ENCODE measurements at places on chromosomes 4 and X.

- no peak for DNase-seq
Measured at GRCh38 chr4:121740796-121741409, 24.1 kb downstream of the SMIM43 start.

DNA sequence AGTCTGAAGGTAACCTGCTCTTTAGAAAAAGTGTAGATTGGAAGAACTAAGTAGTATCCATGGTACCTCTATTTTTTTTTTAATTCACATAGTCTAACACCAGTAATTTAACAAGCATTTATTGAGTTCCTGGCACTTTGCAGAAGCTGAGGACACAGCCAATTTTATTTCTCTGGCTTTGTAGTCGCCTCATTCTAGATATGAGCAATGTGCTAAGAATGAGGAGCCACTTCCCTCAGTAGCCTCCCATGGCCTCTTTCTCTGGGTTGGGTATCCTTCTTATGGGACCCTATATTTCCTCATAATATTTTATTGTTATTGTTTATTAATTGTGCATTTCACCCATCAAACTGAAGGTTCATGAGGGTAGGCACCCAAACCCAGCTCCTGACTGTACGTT lies 67.6 kb downstream of the ENPEP start:
- no peak for DNase-seq

GRCh38 chr4:1340861-1341260 lies 6.1 kb upstream of the UVSSA start:
- DNase-seq = no peak

DNA sequence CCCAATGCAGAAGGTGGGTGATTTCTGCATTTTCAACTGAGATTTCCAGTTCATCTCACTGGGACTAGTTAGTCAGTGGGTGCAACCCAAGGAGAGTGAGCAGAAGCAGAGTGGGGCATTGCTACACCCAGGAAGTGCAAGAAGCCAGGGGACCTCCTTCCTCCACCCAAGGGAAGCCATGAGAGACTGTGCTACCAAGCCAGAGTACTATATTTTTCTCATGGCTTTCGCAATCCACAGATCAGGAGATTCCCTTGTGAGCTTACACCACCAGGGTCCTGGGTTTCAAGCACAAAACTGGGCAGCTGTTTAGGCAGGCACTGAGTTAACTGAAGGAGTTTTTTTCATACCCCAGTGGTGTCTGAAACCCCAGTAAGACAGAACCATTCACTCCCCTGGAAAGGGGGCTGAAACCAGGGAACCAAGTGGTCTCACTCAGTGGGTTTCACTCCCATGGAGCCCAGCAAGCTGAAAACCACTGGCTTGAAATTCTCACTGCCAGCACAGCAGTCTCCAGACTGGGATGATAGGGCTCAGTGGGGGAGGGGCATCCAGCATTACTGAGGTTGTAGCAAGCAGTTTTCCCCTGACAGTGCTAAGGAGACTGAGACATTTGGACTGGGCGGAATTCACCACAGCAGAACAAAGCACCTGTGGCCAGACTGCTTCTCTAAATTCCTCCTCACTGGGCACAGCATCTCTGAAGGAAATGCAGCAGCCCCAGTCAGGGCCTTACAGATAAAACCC lies 903.4 kb downstream of the TECRL start:
- no peak for DNase-seq

- peak; percentile 46 for DNase-seq
Measured at GRCh38 chr4:10096201-10096977, 20.2 kb downstream of the WDR1 start.

DNA sequence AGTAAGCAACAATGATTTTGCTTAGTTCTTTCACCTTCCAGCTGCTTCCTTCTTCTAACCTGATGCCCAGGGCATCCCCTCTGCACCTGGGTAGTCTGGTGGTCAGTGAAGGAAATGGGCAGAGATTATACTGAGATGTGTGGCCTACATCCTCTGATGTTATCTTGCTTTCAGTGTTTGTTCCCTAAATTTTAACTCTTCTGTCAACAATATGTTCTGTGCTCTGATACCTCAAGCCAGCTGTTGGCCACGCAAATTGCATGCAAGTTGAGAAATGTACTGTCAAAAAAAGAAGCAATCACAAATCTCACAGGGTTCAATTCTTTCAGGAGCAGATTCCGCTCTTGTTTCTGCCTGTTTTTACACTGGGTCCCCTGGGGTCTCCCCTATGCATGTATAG lies 73.8 kb downstream of the FBXW7 start:
- DNase-seq = no peak

GRCh38 chr4:154348657-154349056 lies 142.9 kb downstream of the DCHS2 start:
- no peak for DNase-seq

GRCh38 chr4:53928825-53929224 lies 135.6 kb downstream of the CHIC2 start:
- DNase-seq = no peak

GRCh38 chr4:100257567-100257966 lies 67.3 kb upstream of the DDIT4L start:
- DNase-seq = no peak

- DNase-seq = no peak
Measured at GRCh38 chr4:67052814-67053675, 492.3 kb downstream of the CENPC start.

GRCh38 chrX:53084043-53084570 lies 1.9 kb downstream of the TSPYL2 start:
- no peak for DNase-seq

DNA sequence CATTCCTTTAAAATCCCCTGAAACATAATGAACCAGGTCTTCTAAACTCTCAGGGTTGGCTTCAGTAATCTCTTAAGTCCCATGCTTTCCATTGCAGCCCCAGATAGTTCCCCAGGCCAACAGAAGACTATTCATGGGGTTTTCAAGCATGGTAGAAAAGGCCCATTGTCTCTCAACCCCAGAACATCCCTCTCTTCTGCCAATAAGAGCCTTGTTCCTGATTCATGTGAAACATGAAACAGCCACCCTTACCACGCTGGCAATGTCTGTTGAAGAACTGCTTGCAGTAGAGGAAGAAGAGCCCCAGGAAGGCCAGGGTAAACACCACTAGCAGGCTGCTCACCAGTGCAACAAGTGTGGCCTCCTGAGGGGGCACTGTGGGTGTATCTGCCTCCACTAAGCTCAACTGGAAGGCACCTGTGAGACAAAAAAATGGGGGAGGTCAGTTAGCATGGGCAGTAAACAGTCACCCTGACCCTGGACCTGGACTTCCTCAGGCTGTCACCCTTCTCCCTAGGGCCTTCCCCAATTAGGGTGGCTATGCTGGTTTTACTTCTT lies 36.4 kb downstream of the EDA2R start:
- DNase-seq = no peak

GRCh38 chr4:90120815-90121214 lies 6.4 kb upstream of the CCSER1 start:
- DNase-seq = no peak

- no peak for DNase-seq
Measured at GRCh38 chr4:116223040-116223732, 862.2 kb downstream of the TRAM1L1 start.

DNA sequence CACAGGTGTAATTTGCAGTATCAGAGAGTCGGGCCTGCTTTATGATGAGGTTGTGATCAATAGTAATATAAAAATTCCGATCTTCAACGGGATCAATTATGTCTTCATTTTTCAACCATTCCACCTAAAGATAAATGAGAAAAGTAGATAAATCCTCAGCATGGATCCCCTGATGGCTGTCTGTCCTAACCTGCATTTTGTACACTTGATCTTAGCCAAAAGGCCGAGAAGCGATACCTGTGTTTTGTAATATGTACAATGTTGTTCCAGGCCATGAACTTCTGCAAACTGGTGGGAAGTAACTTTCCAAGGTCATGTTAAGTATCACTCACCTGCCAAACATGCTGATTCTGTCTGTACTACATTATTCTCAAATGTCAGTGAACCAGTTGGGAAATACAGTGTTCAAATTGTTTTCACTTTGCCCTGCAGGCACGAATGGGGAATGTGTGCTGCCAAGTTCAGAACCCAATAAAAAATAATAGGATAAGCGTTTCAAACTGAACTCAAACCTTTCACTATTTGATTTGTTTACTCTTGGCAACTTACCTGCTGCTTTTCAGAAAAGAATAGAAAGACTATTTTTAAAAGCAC lies 298.1 kb downstream of the UNC5C start:
- DNase-seq = no peak

DNA sequence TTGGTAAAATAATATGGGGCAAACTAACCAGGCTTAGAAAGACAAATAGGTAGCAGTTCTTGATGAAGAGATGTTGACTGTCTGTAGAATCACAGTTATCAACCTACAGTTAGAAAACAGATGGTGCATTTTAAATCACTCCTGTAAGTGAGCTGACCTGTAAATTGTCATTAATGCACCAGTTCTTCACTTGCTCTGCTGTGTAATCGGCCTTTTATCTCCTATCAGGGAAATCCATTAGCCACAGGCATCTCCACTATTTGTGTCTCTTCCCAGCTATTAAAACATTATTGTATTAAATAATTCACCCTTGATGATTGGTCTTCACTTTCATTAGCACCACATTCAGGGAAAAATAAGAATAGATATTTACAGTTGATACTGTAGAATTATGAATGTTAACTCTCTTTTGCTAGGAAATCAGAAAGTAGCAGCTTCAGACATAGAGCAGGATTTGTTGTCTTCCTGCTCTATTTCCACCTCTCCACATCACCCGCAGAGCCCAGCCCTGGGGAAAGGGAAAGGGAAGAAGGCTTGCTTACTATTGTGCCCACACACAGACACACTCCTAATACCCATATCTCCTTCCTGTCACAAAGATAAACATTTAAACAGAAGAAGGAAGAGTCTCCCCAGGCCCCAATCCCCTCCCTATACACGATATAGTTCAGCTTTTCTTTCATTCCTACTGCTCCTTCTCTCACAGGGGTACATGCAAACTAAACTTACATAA lies 97.1 kb downstream of the REELD1 start:
- DNase-seq = no peak

DNA sequence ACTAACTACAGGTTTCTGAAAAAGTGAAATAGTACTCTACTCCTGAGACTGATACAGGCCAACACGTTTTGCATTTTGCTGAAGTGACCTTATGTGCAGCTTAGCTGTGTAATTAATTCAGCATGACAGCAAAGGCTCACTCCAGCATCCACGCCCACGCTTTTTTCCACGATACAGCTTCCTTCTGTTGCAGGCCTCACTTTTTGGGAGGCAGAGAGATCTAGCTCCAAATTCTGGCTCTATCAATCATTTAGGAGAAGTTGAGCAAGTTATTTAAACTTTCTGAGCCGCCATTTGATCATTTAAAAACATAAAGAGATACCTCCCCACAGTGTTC lies 160.3 kb downstream of the AFAP1 start:
- no peak for DNase-seq

DNA sequence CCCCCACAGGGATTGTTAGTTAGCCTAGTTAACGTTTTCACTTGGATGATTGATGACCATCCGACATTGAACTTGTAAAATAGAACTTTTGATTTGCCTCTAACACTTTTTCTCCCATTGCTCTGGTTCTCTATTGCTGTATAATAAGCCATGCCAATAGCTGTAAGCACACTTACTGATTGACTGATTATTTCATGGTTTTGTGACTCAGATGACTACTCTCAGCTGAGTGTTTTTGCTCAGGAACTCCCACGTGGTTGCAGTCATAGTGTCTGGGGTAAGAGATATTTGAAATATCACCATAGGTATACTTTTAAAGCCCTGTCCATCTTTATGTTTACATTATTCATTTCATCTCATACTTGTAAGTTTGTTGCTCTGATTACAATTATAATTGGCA lies 1285.5 kb downstream of the STIM2 start:
- DNase-seq = no peak

- no peak for DNase-seq
Measured at GRCh38 chr4:3807311-3807710, 41.1 kb downstream of the ADRA2C start.

DNA sequence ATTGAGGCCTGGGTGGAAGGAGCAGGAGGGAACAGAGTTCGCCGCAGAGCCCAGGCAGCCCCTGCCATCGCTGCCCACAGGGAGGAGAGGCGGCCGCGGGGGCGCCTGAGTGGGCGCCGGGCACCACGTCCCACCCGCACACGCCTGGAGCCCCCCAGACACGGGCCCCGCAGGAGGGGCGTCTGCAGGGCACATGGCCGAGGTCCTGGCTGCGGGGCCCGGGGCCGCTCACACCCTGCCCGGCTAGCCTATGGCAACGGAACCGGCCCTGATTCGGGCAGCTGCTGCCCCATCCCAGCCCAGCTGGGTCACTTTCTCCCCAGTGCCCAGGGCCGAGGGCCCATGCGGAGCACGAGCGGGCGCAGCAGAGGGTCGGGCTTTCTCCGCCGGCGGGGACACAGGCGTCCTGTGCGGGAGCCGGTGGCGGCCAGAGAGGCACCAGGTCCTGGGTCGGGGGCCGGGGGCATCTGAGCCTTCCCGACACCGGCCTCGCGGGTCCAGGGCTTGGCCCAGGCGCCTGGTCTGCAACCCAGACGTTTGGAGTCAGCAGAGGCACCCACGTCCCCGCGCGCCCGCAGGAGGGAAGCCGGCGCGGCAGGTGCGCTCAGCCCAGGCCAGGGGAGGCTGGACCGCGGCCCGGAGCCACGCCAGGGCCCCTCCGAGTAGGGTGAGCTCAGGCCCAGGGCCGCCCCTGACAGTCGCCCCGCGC lies 91.2 kb downstream of the FAM53A start:
- DNase-seq = no peak

GRCh38 chr4:121765368-121765705 lies 373 bp upstream of the SMIM43 start:
- DNase-seq = no peak

- no peak for DNase-seq
Measured at GRCh38 chr4:75249739-75250138, 264.5 kb downstream of the RCHY1 start.

- peak; percentile 33 for DNase-seq
Measured at GRCh38 chrX:134936542-134936941, 54.2 kb upstream of the SMIM10 start.

DNA sequence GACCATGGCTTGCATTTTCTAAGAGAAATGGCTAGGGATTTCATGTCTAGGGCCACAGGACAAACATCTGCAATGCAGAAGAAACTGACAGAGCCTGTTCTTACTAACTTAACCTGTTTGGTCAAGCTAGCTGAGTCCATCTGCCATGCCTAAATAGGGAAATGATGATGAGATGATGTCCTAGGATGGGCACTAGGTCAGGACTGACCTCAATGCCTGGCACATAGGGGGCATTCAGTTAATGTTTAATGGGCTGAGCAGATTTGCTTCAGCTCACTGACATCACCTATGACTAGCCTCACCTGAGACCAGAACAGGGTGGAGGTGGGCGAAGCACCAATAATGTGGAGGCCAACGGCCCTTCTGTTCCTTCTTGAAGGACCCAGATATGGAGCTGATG lies 174.2 kb upstream of the SCML1 start:
- no peak for DNase-seq

- no peak for DNase-seq
Measured at GRCh38 chrX:13791145-13791544, 25.7 kb downstream of the GPM6B start.

- DNase-seq = no peak
Measured at GRCh38 chrX:41339148-41339547, 5.2 kb downstream of the DDX3X start.

GRCh38 chrX:145843146-145843904 lies 25.7 kb downstream of the SLITRK2 start:
- DNase-seq = no peak

GRCh38 chr4:89162496-89162895 lies 51.2 kb downstream of the TIGD2 start:
- no peak for DNase-seq

GRCh38 chr4:157115613-157116335 lies 39.8 kb downstream of the GLRB start:
- DNase-seq = peak; percentile 55

GRCh38 chrX:40459571-40460158 lies 121.1 kb upstream of the ATP6AP2 start:
- DNase-seq = no peak

- no peak for DNase-seq
Measured at GRCh38 chr4:168619266-168619631, 122.4 kb downstream of the PALLD start.

Data from GM04503 (cell line).